ENCODE measurements at places on chromosomes 5 and 9.

GRCh38 chr5:127994087-127994660 is 89.4 kb upstream of the SLC12A2 start:
- DNase-seq, result no peak

DNA sequence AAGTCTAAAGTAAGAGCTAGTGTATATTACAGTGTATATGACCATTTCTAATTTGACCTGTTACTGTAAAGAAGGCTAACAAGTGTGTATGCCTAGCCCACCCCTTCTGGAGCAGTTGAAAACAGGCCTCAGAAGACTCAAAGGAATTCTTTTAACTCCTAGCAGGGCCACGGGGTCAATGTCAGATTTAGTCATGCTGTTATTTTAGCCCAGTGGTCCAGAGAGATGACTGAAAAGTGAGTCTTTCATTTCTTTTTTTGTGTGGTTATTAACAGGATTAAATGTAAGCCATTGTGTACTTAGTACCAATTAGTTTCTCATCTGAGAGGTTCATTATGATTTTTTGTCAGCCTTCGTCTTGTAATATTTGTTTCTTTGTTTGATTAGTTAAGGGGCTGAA is 24.4 kb downstream of the ZCCHC7 start:
- no peak for DNase-seq

GRCh38 chr9:6996061-6996854 is 238.5 kb downstream of the KDM4C start:
- DNase-seq, result no peak

GRCh38 chr9:86788456-86788855 is 158.8 kb downstream of the GAS1 start:
- no peak for DNase-seq

GRCh38 chr5:150640311-150641005 is at the start of gene SYNPO:
Gene SYNPO (plus strand): TSS chr5:150640660. CDS start chr5:150648276, 7,616 bp downstream.
- peak; percentile 74 for DNase-seq

GRCh38 chr9:91734371-91734981 is 215.6 kb downstream of the ROR2 start:
- no peak for DNase-seq

- no peak for DNase-seq
These were observed 14.1 kb downstream of the LCN10 start for GRCh38 chr9:136728548-136729123.

DNA sequence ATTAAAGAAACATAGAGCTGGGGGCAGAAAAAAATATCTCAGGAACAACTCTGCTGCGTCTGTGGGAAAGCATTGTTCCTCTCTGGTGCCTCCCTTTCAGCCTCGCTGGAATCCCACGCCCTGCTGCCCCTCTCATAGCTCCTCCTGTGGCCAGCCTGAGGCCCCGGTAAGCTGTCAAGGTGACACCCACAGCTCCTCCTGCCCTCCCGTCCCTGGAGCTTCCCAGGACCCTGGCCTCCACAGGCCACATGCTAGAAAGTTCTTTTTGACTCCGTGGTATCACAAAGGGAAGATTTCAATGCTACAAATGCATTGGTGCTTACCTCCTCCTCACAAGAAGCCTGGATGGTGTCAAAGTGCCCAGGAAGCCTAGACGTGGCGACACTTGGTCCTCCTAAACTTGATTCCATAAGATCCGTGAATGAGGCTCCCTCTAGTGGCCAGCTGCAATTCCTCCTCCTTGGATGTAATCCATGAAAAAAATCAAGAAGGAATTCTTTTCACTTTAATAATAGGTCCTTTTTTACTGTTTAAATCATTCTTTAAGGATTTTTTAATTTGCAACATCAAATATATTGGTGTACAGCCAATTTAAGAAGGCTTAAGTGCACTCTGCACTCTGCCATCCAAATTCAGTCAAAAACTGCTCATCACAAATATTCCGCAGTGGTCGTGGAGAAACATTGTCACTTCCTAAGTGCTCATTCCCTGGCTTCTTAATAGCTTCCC is 104.9 kb downstream of the CFAP90 start:
- DNase-seq, result peak; percentile 22

GRCh38 chr5:16265141-16265540 is 85.5 kb upstream of the MARCHF11 start:
- no peak for DNase-seq

GRCh38 chr9:13410566-13411031 is 131.1 kb upstream of the MPDZ start:
- no peak for DNase-seq

DNA sequence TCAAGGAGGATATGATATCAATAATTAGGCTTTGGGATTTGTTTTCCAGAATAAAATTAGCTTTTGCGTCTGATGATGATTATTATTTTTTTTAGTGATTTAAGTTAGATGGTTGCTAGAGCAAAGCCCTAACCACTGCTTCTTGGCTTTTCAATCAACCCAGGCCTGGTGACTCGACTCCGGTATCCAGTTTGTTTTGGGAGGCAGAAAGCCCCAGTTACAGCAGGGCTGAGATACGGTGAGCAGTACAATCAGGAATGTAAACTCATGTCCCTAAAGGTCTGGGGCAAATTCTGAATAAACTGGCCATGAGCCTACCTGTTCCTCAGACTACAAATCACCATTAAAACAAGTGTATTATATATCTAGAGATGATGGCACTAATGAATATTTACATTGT is 24.4 kb upstream of the CYFIP2 start:
- DNase-seq, result no peak

- no peak for DNase-seq
These were observed 11.6 kb upstream of the POMT1 start for GRCh38 chr9:131491001-131491710.

- DNase-seq, result no peak
These were observed 28.5 kb downstream of the NFIL3 start for GRCh38 chr9:91395106-91395552.

- DNase-seq, result no peak
These were observed 49.4 kb downstream of the ASTN2 start for GRCh38 chr9:117365438-117365837.

DNA sequence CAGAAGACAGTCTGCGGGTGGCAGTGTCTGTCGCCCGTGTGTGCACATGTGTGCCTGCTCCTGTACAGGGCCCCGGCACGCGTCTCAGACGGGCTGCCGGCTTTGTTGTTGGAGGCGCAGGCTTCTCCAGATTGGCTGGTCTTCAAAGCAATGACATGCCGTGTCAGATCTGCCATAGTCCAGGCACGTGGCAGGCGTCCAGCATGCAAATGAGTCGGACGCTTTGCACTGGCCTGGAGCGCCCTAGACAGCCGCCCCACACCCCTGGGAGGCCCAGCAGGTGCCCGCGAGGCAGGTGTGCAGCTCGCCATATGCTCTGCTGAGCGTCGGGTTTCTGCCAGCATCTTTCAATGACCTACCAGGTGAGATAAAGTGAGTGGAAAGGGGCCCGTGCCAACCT is 71.5 kb downstream of the GADD45G start:
- DNase-seq, result no peak

DNA sequence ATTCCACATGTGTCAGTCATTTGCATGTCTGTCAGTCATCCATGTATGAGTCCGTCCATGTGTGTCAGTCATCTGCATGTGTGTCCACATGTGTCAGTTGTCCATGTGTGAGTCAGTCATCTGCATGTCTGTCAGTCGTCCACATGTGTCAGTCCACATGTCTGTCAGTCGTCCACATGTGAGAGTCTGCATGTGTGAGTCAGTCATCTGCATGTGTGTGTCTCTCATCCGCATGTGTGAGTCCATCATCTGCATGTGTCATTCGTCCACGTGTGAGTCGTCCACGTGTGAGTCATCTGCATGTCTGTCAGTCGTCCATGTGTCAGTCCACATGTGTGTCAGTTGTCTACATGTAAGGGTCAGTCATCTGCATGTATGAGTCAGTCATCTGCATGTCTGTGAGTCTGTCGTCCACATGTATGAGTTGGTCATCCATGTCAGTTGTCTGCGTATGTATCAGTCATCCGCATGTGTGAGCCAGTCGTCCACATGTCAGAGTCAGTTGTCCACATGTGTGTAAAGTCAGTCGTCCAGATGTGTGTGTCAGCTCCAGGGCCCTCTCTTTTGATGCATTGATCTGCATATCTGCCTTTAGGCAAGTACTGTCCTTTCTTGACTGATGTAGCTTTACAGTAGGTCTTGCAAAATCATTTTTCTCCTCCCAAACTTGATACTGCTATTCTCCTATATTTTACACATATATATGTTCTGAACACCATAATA is 72.5 kb upstream of the CACNA1B start:
- DNase-seq, result no peak

DNA sequence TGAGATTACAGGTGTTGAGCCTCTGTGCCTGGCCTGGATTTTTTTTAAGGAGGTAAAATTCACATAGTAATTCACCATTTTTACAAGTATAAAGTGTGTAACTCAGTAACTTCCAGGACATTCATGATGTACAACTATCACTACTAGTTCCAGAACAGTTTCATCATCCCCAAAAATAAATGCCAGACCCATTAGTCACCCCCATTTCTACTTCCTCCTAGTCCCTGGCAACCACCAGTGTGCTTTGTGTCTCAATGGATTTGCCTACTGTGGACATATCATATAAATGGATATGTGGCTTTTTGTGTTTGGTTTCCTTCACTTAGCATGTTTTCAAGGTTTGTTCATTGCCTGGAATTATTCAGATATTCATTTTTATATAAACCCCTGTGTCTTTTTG is 72.5 kb upstream of the PANK3 start:
- peak; percentile 32 for DNase-seq

GRCh38 chr9:71025201-71025600 is 96.2 kb downstream of the TRPM3 start:
- DNase-seq, result no peak

- DNase-seq, result no peak
These were observed 29.1 kb upstream of the ANKRD31 start for GRCh38 chr5:75265731-75266130.

DNA sequence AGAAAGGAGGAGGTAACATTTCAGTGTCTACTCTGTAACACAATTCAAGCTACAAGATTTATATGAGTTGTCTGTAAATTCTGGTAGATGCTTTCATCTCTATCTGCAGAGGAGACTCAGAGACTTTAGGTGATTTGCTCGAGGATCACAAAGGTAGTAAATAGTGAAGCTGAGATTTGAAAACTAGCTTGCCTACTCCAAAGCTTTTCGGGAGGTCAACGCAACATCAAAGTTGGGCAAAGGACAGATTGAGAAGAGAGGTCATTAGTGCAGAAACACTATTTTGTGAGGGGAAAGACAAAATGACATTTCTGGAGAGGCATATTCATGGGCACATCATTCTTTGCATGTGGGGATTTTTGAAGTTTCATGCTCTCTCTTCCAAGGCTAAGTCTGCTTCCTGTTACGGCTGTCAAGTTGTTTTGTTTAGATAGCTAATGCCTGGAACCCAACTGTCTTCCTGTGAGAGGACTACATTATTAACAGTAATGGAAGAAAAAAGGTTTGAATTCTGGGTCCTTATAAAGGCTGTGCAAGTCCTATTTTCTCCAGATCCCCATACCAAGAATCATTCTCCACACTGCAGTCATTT is 413.5 kb upstream of the ZNF462 start:
- no peak for DNase-seq

- no peak for DNase-seq
These were observed 146.3 kb downstream of the DMAC1 start for GRCh38 chr9:7653262-7653661.

- no peak for DNase-seq
These were observed 757 bp downstream of the TMEM250 start for GRCh38 chr9:136117916-136118319.

DNA sequence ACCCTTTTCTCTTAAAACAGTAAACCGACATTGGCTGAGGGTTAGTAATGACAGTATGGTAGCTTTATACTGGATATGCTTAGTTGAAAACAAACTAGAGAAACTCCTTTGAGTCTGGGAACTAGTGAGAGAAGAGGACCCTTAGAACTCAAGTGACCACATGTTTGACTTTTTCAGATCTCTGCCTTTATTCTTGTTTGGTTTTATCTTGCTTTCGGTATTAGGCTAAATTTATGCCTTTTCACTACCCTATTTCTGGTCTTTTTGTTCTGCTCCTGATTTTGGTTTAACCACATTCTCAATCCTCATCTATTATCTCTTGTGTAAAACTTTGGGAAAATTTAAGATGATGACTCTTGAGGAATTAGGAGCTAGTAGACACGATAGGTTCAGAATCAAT is 11.0 kb downstream of the SNAPC3 start:
- DNase-seq, result no peak

- DNase-seq, result no peak
These were observed 301.0 kb downstream of the ARL15 start for GRCh38 chr5:54009357-54009756.

GRCh38 chr9:107389617-107390071 is 99.9 kb downstream of the KLF4 start:
- DNase-seq, result no peak

DNA sequence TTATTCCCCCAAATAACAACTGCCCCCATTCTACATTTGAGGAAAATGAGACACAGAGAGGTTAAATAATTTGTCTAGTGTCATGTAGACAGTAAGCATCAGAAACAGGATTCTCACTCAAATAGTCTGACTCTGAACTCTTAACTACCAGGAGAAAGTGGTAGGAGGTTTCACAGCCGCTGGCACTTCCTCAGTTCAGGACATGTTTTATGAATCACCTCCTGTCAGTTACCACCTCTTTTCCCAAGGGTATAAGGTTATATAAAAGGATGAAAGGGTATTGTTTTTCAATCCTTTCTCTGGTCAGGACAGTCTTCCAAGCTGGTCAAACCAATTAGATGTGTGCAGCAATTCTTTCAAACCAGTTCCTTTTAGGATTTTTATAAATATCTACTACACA is 52.1 kb downstream of the TSSK1B start:
- DNase-seq, result no peak

- DNase-seq, result no peak
These were observed 53.6 kb upstream of the RANBP6 start for GRCh38 chr9:6068983-6069382.

- DNase-seq, result no peak
These were observed 121.2 kb downstream of the PHF2 start for GRCh38 chr9:93697352-93698139.

- DNase-seq, result no peak
These were observed 80.6 kb downstream of the COL23A1 start for GRCh38 chr5:178509491-178510057.

GRCh38 chr9:127426756-127427155 is 2.6 kb downstream of the ZNF79 start:
- no peak for DNase-seq
